ENCODE measurements at places on chromosomes 1 and 21.
A peak's percentile ranks its signal among the peaks of the same experiment; 100 is the strongest.

GRCh38 chr1:173134029-173134428 is 73.1 kb downstream of the TNFSF4 start:
- DNase-seq: peak; percentile 26

DNA sequence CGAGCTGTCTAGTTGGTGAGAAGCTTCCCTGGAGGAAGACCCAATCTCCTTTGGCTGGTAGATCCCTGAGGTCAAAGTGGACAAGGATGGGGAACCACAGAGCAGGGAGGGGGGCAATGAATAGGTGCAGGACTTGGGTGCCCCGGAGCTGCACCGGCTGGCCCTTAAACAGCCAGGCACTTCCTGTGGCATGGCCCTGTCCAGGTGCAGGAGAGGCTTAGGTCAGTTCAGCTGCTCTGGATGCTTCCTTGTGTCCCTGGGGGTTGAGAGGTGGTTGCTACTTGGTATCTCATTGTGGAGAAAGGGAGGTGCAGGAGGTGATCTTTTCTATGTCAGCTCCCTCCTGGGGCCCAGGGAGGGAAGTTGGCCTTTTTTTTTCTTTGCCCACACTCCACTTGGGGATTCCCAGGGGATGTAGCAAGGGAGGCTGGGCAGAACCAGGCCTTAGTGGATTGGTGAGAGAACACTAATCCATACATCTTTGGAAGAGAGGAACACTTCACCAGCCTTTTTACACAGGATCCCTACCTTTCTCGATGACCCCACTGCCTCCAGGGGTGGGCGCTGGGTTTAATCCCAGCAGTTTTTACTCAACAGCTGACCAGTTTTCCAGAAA is 1.2 kb upstream of the ST3GAL3 start:
- DNase-seq: no peak

- DNase-seq: no peak
Measured at GRCh38 chr1:168079761-168080160, 57.0 kb downstream of the GPR161 start.

- DNase-seq: no peak
Measured at GRCh38 chr1:30661311-30661710, 62.1 kb downstream of the MATN1 start.

GRCh38 chr1:117070124-117070523 is 10.0 kb downstream of the TTF2 start:
- DNase-seq: no peak

DNA sequence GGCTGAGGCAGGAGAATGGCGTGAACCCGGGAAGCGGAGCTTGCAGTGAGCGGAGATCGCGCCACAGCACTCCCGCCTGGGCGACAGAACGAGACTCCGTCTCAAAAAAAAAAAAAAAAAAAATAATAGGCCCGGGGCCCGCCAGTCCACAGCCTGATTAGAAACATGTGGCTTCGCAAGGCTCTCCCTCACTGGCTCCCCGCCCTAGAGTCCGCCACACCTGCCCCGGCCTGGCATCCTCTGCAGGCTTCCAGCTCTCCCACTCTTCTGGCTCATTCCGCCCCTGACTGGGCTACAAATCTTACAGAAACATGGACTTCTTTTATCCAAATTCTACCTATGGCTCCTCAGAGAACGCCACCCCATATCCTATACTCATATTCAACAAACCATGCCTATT is 32.4 kb downstream of the PGBD5 start:
- DNase-seq: no peak

DNA sequence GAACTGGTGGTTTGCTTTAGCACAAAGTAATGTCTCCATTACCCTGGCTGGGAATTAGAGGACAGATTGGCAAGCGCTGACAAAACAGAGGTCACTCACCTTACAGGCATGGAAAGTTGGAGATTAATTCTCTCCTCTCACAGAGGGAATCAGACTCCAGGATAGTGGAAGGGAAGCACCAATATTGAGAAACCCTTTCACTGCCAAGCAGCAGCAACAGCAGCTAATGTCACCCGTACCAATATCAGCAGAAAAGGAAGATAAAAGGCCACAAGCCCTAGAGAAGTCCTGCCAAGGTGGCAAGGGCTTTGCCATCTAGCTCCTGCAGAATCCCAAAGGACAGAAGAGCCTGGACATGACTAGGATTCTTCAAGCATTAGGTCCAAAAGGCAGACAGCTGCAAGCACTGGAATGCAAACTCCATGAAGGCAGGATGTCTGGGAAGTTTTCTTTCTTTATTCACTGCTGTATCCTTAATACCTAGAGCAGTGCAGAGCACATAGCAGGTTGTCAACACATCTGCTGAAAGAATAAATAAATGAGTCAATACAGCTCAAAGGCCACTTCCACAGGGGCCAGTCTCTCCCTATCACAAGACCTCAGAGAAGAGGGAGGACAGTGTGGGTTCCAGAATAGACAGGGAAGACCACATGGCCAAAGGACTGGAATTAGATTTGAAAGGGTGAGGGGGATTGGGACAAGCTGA is 57.2 kb downstream of the ERI3 start:
- DNase-seq: no peak

- no peak for DNase-seq
Measured at GRCh38 chr1:23527366-23527765, 3.7 kb downstream of the E2F2 start.

Data from AG04450 (cell line).